ENCODE measurements at places on chromosomes 4 and X. TPM values are rescaled to one million over a fixed set of nuclear protein-coding genes. Genes with fewer than 3 reads are reported as not detected.

GRCh38 chr4:10535912-10536311 lies 78.7 kb upstream of the ZNF518B start:
- no peak for DNase-seq

DNA sequence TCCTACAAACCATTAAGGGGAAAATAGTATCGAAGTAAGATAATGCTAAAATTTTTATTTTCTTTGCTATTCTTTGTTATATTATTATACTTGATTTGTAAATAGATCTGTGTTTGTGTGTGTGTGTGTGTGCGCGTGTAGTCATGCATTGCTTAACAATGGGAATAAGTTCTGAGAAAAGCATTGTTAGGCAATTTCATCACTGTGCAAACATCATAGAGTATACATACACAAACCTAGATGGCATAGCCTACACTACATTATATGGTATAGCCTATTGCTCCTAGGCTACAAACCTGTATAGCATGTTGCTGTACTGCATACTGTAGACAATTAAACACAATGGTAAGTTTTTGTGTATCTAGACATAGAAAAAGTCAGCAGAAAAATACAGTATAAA lies 17.1 kb downstream of the MTTP start:
- DNase-seq: no peak

GRCh38 chrX:145213504-145213903 lies 33.8 kb upstream of the SPANXN1 start:
- no peak for DNase-seq

- DNase-seq: no peak
Measured at GRCh38 chrX:4710618-4711433, 997.4 kb upstream of the PRKX start.

DNA sequence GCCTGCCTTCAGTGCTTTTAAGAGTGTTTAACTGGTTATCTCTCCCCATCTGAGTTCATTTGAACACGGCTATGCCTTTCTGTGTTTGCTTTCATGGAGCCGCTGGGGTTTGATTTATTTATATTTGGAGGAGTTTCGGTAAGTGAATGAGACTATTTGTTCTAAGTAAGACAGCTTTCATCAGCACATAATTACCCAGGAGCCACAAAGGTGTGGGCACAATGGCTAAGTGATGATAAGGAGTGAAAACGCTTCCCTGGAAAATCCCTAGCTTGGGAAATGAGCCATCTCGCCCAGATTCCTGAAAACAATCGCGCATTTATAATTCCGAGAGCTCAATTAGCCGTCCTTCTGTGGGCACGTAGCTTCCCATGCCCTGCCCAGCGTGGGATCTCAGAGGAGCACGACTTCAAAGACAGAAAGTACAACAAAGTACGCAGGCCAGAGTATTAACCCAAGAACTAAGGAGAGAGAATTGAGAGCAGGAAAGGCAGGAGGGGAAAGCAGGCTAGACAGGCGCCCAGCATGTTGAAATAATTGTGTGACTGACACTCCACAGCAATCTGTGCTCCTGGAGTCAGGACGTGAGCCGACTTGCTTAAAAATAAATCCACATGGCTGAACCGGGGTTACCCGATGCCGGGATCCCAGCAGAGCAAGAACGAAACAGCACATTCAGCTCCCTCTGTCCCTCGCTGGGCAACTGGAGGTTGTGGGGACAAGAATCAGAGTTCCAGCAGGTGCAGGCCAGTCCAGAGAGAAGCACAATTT lies 99.0 kb downstream of the DHRSX start:
- DNase-seq: no peak

The FAM9C gene
- 0.16 TPM for total RNA-seq

The CHRNA9 gene
- 0.30 TPM for total RNA-seq

All from naive thymus-derived CD4-positive, alpha-beta T cell (primary cell).